ENCODE measurements at places on chromosomes 7 and 10.

GRCh38 chr7:91570560-91570959 is 306.3 kb downstream of the FZD1 start:
- no peak for DNase-seq

DNA sequence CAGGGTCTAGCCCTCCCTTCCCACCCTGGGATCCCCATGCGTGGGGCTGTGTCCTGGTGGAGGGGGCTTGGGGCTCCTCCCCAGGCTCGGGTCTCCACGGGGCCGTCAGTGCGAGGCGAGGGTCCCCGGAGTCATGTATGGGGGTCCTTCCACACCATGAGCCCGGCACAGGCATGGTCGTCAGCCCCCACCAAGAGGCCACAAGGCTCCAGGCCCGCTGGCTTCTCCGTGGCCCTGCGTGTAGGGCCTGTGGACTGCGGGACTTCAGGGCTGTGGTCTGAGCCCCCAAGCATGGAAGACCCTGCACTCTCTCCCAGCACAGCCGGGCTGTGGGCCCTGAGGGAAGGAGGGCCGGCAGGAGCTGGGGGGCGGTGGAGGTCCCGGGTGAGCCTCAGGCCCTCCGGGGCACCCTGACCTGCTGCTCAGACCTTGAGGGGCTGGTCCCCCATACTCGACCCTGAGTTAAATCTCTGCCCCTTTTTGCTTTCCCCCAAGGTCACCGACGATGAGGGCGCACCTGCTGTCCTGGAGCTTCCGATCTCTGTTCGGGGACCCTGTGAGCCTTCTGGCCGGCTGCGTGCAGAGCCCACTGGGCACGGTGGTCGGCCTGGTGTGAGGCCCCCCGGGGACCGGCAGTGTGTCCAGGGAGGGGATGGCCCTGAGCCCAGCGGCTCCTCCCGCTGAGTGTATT is 19.7 kb downstream of the PWWP2B start:
- no peak for DNase-seq

- no peak for DNase-seq
These were observed 31.0 kb downstream of the CUX1 start for GRCh38 chr7:101848208-101848951.

GRCh38 chr7:78226059-78226719 is 427.6 kb downstream of the PHTF2 start:
- no peak for DNase-seq

DNA sequence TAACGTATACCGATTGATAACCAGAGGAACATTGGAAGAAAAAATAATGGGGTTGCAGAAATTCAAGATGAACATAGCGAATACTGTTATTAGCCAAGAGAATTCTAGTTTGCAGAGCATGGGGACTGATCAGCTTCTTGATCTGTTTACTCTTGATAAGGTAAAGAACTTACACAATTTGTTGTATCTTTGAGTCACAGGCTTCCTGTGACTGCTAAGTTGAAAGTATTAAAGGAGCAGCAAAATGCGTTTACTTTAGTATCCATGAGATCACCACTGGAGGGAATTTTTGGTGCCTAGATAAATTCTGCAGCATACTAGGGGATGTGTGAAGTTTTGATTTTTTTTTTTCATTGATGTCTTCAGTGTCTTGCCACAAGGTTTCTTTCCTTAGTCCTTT is 103.6 kb downstream of the BTAF1 start:
- DNase-seq = no peak

DNA sequence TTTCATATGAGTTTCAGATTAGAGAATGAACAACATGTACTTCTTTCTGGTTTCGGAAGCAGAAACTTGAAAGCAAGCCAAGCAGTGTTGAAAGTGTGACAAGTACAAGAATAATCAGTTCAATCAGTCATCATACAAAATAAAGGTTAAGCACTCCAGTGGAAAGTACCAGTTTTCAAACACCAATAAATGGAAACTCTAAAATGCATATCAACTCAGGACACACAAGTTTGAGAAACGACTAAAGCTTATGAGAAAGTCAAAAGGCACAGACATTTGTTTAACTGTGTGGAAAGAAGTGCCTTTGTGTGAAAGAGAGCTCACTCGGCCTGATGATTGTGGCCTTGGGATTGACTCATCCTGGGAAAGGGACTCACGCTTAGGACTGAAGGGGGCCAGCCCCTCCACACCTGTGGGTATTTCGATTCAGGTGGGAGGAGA is 60.6 kb upstream of the AKR1C1 start:
- DNase-seq = no peak

GRCh38 chr7:142957723-142958122 is 4.4 kb downstream of the KEL start:
- DNase-seq = no peak

GRCh38 chr7:151433721-151434400 is 6.1 kb downstream of the CRYGN start:
- DNase-seq = no peak

- peak; percentile 68 for DNase-seq
These were observed 5.4 kb upstream of the SPACDR start for GRCh38 chr7:100469227-100470044.

DNA sequence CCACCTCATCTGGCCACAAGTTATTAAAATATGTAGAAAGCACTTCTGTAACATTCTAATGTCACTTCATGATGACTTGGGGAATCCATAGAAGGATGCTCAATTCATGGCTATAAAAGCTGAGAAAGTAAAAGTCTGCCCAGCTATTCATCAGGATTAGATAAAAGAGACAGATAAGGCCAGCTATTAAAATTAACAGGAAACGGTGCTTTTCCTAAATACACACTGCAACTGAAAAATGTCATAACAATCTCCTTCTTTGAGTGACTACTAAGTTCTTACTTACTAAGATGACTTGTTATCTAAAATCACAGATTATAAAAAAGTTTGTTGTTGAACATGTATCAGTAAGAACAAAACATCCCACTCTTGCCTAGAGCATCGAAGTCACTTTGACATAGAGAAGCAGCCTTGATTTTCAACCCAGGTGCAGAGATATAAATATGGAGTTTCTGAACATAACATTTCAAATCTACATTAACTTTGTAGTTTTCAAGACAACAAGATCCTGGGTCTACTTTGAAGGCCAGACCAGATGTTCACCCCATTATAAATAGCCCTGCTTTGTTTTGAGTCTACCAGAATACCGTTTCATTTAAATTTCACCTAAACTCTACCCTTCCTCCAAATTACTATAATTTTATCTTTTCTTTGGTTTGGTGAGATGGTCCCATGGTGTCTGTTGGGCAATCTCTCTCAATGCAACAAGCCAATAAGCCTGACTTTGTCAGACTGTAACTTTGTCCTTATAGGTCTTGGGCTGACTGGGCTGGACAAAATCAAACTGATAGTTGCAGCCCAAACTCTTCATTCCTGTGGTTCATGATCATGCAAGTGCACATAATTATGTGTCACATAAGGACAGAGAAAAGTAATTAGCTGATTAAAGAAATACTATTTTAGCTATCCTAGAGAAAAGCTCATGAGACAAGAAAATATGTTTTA is 24.0 kb downstream of the HYCC1 start:
- DNase-seq = no peak

- DNase-seq = no peak
These were observed 453.8 kb upstream of the ANKRD30A start for GRCh38 chr10:36671607-36672006.

DNA sequence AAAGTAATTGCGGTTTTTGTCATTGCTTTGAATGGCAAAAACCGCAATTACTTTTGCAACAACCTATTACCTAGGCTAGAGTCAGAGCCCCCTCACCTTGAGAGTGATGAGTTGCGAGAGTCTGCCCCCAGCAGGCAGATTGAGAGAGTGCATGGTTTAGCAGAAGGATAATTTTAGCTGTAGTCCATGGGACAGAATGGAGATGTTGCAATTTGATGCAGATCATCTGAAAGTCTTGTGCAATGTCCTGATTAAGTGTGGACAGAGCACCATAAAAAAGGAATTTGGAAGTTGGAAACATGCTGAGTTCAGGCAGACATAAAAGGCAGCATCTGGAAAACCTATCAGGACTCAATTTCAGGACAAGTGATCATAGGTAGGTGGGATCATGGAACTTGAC is 48.7 kb downstream of the GPR141 start:
- peak; percentile 37 for DNase-seq

DNA sequence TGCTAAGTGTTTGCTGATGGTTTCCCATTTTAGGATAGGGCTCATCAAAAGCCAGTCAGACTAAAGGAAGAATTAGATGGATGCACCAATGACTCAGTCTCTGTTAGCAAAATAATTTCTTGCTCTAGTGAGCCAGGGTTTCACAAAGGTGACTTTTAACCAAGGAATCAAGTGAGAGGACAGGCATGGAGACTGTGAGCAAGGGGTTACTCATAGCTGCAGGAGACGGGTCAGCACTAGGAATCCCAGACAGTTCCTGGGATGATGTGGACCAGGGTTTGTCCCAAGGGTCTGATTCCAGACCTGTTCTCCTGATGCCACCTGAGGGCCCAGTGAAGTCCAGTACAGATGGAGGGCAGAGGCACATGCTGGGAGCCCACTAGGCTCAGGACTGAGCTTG is 138.1 kb downstream of the NOC3L start:
- DNase-seq = no peak

DNA sequence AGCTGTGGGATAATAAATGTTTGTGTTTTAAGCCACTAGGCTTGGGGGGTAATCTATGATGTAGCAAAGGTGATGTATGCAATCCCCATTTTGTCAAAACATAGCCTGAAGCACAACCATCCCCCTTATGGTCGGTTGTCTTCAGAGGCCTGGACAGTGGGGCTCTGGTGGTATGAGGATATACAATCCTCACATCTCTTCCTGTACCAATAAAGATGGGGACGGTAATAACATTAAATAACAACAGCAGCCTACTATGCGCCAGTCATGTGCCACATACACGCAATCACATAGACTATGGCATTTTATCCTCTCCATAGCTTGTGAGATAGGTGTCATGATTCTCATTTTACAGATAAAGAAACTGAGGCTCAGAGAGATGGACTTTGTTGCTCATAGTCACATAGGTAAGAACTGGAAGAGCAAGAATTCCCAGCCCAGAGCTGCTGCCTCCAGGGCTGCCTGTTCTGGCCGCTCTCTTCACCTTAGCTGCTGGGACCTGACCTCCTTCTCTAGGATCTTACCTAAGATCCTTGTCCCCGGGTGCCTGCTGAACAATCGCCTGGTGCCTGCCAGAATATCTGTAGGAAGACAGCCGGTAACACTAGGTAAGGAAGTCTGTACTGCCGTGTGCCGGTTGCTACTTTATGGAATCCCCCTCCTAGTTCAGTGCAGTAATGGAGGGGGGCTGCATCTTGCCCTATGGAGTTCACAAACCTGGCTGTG is 108.6 kb downstream of the ARHGAP22 start:
- no peak for DNase-seq

- DNase-seq = no peak
These were observed 8.1 kb upstream of the OLAH start for GRCh38 chr10:15035385-15036301.

GRCh38 chr7:90850066-90850465 is 253.9 kb downstream of the CDK14 start:
- DNase-seq = no peak

DNA sequence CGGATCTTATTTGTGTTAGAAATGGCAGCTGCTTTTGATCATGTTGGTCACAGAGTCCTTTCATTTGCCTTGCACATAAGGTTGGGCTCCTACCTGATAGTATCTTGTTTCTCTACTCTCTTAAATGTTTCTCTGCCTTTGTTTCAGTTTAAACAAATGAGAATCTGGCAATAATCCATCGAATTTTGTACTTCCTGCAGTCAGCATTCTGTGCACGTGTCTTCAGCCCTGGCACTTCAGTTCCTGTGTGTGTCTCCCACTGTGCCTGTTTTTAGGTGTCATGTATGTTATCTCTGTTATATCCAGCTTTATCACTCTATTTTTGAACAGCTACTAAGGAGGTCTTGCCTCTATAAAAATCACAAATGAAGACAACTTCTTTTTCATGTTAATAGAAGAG is 28.4 kb upstream of the PTER start:
- DNase-seq = no peak

DNA sequence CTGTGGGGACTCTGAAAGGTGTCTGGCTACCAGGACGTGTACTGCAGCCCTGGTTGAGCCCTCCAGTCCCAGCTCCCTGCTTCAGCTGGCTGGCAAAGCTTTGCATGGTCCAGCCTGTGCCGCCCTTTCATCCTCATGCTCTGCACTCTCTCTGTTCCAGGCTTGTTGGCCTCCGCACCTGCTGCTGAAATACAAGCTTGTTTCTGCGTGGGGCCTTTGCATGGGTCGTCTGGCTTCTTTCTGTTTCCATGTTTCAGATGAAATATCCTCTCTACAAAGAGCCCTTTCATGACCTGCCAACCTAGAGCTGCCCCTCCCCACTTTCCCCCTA is 45.9 kb downstream of the TSPAN15 start:
- DNase-seq = no peak

DNA sequence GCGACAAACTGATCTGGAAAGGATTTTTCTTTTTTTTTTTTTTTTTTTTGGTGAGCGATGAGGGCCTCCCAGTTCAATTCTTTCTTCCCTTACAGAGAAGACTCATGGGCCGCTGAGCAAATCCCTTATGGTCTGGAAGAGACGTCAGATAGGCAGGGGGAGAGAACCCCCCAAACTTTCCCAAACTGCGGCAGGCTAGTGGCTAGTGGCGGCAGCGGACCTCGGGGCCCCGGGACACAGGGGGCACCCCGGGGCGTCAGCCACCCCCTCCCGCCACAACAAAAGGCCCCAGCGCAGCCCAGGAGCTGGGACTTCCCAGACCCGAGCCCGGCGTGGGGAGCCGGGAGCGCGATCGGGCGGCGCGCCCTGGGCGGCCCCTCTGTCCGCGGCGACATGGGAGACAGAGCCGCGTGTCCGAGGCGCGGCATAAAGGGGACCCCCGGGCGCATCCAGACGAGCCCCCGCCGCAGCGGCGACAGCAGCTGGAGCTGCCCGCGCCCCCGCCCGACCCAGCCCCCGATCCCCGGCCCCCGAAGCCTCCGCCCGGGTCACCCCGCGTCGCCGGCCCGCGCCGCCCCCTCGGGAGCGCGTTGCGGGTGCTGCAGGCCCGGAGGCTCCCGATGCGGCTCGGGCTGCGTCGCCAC is 755 bp downstream of the FAM171A1 start:
- no peak for DNase-seq

- DNase-seq = no peak
These were observed at the start of gene DIP2C for GRCh38 chr10:689452-690371. Gene DIP2C, minus strand, starts transcription at chr10:689668. Its CDS starts 90 bp downstream, at chr10:689578.

GRCh38 chr10:110192552-110192951 is 14.9 kb upstream of the MXI1 start:
- no peak for DNase-seq

GRCh38 chr10:51246156-51246555 is 171.9 kb downstream of the PRKG1 start:
- no peak for DNase-seq

GRCh38 chr10:1116051-1116450 is 59.9 kb downstream of the WDR37 start:
- no peak for DNase-seq

DNA sequence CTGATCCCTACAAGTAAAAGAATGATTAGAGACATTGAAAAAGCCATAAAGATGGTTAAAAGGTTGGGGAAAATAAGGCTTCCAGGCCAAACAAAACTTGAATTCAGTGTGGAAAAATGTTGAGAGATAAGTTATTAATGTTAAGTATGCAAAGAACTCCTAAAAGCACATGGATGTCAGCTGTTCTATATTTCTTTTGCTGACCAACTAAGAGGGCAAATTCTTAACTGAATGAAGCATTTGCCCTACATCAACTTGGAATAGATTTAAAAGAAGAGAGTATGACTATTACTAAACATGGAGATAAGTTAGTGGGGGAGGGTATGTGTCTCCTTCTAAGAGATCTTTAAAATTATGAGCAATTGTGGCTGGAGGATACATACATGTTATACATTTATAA is 124.8 kb downstream of the KIAA1217 start:
- no peak for DNase-seq

GRCh38 chr7:96169439-96169838 is 152.5 kb downstream of the SLC25A13 start:
- no peak for DNase-seq

- no peak for DNase-seq
These were observed 79.3 kb downstream of the AVL9 start for GRCh38 chr7:32574626-32575025.

Data from NK-92 treated with Interleukin-12 subunit alpha and Interleukin-12 subunit beta, amount 100 ng/mL, for 24 hours (cell line).